Stimulated activated CD4-positive, alpha-beta T cell treated with anti-CD3 and anti-CD28 coated beads, Interleukin-4, amount 100 ng/mL, for 24 hours (primary cell): ENCODE measurements at places on chromosomes 13 and 19.

DNA sequence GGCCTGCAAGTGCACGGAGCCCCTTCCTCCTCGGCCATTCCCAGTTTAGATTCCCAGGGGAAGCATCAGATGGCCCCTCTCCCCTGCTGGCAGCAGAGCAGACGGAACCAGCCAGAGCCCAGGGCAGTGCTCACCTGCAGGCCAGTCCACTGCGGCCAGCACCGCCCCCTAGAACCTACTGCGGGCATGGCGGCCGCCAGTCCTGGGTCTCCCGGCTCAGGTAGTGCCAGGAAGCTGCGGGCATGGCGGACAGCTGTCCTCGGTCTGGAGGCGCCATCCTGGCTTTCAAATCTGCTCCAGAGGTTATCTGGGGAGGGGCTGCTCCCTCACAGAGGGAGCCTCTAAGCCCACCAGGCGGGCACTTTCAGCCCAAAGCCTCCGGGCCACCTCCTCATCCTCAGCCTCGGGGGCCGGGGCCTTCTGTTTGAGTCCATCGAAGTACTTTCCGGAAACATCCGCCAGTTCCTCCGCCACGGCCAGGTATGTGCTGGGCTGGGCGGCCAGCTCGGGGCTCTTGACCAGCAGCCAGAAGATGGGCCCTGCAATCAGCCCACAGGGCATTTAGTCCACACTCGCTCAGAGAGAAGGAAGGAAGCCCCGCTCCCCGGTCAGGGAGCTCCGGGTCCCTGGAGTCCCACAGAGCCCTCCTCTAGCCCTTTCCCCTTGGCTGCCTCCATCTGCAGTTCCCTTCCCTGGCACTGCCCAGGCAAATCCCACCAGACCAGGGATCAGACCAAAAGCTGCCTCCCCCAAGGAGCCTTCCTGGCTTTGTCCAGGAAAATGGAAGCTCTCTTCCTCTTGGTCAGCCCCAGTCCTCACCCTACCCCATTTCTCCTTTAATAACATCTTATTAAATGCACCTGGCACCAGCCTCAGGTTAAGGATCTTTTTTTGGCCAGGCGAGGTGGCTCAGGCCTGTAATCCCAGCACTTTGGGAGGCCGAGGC lies 7.0 kb upstream of the GP6 start:
- no peak for DNase-seq

DNA sequence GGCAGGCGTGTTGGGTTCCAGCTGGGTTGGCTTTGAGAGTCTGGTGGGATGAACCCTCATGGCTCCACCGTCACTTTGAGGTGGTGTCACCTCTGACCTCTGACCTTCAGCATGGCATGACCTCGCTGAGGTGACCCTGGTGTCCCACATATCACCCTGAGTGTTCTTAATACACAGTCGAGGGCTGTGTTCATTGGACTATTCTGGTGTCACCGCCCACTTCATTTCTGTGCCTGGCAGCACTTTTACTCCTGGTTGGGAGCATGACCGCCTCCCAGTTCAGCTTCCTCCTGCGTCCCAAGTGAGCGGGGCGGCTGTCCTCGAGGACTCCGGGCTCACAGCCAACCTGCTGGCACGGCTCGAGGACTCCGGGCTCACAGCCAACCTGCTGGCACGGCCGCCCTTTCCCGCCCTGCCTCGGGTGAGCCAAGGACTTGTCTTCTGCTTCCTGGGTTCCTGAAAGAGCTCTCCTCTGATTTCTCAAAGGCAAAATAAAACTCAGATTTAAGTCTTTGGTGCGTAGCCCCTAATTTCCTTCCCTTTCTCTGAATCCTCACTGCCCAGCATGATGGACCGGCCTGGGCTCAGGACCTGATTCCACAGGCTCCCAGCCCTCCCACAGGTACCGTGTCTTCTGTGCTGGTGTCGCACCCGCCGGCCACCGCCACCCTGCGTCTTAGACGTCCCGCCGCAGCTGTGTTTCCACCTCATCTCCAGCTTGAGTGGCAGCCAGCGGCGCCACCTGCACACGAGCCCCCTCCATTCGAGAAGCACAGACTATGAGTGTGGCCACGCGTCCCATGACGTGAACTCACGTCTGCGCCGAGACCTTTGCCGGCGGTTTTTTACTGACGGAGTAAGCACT lies 10.4 kb downstream of the ATP4B start:
- no peak for DNase-seq

GRCh38 chr13:44151474-44151873 lies 222.2 kb upstream of the SERP2 start:
- no peak for DNase-seq

DNA sequence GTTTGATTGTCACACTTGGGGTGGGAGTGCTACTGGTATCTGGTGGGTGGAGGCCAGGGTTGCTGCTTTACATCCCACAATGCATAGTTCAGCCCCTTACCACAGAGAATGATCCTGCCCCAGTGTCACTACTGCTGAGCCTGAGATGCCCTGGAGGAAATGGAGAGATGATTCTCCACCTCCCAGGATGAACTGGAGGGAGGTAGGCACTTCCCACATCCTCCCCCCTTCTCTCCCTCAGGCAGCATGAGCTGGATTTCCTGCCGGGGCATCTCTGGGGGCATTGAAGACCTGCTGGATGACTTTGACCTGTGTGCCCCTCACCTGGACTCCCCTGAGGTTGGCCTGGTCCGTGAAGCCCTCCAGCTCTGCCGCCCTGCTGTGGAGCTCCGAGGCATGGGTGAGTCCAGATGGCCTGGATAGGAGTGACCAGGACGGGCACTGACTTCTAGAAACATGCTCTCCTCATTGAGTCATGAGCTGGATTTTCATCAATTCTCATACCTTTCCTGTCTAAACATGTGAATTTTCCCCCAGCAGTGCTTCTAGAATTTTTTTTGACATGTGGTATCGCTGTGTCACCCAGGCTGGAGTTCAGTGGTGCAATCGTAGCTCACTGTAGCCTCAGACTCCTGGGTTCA lies 45.3 kb downstream of the NWD1 start:
- no peak for DNase-seq

DNA sequence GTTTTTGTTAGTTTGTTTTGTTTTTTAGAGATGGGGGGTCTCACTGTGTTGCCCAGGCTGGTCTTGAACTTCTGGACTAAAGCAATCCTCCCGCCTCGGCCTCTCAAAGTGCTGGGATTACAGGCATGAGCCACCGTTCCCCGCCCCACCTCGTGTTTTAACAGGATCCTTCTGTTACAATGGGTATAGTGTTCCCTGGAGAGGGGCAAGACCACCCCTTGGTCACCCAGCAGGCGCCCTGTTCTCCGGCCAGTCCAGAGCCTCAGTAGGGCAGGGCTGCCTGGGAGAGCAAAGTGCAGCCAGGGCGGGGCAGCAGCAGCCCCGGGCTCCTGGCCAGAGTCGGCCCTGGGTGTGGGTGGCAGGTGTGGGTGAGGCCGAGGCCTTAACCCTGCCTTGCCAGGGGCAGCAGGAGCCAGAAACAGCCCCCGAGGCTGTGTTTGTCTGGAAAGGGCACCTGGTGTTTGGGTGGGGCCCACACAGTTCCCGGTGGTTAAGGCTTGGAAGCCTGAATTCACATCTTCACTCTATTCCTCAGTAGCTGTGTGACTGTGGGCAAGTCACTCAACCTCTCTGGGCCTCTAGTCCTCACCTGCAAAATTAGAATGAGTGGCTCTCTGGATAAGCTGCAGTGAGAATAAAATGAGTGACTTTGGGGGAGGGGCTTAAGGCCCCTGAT lies 7.2 kb downstream of the VASP start:
- DNase-seq: no peak

GRCh38 chr19:57830071-57830602 lies at the start of gene ZNF587B:
TSS of gene ZNF587B (plus strand) at chr19:57830299. CDS start at chr19:57830529, 230 bp downstream.
- DNase-seq: peak; percentile 45

GRCh38 chr19:4414144-4414799 lies 11.8 kb downstream of the CHAF1A start:
- no peak for DNase-seq

DNA sequence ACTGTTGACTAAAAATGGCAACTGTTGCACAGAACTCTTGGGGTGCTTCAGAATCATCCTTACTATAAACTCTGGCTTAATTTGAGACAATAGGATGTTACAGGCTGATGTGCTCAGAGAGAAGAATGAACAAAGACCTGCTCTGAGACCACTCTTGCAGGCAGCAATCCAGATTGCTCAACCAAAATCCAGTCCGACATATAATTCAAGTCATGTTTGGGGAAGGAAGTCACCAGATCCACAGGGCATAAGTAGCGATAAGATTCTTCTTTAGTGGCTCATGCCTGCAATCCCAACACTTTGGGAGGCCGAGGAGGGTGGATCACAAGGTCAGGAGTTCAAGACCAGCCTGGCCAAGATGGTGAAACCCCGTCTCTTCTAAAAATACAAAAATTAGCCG lies 20.6 kb downstream of the MTMR6 start:
- no peak for DNase-seq

DNA sequence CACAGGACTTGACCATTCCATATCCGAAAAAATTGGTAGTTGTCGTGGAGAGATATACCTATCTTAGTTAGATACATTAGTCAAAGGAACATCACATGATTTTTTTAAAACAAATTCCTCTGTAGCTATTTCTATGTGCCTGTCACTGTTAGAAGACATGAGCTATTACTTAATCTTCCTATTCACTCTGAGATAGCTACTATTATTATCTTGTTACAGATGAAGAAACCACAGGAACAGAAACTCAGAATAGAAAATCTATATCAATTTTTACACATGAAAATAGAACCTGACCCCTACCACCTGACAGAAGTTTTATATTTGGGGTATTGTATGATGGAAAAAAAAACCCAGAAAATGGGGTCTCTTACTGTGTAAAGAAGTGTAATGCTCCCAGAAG lies 68.9 kb upstream of the TDRD3 start:
- no peak for DNase-seq

GRCh38 chr19:52453324-52454094 lies at the start of gene ZNF578:
TSS of gene ZNF578 (plus strand) at chr19:52453553. CDS start at chr19:52501846, 48,293 bp downstream.
- peak; percentile 64 for DNase-seq

DNA sequence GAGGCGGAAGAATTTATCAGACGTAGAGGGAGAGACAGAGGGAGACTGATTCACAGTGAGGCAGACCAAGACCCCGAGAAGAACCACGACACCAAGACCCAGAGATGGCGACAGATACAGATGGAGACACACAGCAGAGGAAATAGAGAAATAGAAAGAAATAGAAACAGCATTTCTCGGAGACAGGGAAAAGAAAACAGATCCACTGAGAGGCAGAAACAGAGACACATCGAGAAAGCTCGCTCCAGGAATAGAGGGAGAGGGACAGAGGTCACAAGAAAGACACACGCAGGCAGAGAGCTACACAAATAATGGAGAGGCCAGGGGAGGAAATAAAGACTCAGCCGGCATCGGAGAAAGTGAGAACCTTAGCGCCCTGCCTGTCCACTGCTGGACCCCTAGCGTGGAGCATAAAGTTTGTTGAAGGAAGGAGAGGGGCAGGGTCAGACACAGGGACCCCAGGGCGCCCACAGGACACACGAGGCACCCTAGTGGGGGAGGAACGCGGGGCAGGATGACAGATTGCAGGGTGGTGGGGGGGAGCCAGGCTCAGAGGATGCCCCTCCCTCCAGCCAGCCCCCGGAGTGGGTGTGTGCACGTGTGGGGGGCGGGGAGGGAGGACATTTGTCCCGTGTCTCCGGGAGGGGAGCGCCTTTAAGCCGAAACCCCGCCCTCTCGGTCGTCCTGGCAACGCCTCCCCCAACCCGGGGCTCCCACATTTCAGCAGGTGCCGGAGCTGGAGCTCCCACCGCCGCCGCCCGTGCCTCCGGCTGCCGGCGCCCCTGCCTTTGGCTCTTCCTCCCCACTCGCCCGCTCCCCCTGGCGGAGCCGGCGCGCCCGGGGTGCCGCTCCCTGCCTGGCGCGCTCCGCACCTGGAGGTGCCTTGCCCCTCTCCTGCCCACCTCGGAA lies at the start of gene PRKCG:
Gene PRKCG, plus strand, starts transcription at position 716 of the 909 bp plus-strand sequence. CDS start 298 bp downstream, outside the sequence.
- DNase-seq: peak; percentile 39

DNA sequence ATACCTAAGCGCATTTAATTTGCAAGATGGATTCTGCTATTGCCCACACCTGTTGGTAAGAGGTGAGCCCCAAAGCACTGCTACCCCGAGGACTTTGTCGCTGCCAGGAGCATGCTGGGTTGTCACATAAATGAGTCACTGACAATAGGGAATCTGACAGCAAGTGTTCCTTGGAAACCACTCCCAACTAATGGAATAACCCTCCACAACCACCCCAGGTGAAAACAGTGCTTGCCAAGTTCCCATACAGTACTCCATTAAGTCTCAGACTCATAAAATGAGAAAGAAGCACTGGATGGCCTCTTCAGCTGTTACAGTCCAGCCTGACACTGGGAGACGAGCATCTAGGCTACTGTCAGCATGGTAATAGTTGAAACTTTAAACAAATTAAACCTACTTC lies 108.6 kb downstream of the EFNB2 start:
- no peak for DNase-seq

GRCh38 chr13:86922936-86923335 lies 748.2 kb upstream of the SLITRK5 start:
- no peak for DNase-seq

DNA sequence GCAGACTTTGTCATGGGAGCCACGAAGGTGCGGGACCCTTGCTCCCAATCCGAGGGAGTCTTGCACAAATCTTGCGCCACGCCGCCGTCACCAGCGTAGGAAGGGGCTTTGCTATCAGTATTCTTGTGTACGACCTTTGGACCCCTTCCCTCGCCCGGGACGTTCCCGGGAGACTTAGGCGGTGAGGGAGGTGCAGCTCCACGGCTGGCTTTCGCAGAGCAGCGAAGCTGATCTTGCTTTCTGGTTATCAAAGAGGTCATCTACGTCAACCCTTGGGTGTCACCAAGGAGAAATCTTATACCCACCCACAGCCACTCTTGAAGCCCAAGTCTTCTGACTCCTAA lies 583 bp downstream of the TECR start:
- no peak for DNase-seq

DNA sequence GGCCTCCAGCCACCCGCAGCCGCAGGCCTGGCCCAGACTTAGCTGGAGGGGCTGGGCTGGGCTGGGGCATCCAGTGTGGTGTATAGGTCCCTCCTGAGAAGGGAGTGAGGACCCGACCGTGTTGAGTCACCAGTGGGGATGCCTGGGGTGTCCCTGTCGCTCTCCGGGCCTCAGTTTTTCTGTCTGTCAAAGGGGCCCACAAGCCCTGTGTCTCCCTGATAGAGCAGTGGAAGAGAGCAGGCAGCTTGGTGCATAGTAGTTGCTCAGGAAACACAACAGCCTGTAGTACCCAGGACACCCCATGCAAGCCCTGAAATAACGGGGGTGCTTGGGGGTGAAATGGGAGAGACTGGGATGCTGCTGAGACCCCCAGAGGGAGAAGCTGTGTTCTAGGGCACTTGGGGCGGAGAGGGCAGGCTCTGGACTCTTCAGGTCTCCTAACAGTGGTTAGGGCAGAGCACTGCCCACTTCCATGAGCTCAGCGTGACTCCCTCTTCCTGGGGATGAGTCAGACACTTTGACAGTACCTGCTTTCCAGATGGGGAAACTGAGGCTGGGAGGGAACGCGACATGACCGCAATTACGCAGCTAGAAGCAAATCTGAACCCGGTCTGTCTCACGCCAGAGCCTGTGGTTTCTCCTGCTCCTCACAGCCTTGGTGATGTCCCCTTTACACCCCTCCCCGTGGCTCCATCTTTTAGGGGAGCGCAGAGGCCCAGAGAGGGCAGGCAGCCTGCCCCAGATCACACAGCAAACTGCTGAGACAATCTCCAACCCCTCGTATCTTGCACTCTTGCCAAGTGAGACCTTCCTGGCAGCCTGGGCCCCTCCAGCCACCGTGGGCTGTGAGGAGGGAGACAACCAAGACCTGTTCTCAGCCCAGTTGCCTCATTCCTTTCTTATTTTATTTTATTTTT lies 692 bp downstream of the SULT2B1 start:
- no peak for DNase-seq

GRCh38 chr13:49185264-49185663 lies 34.9 kb upstream of the MLNR start:
- DNase-seq: no peak
